ENCODE measurements at places on chromosomes 2 and 18.

DNA sequence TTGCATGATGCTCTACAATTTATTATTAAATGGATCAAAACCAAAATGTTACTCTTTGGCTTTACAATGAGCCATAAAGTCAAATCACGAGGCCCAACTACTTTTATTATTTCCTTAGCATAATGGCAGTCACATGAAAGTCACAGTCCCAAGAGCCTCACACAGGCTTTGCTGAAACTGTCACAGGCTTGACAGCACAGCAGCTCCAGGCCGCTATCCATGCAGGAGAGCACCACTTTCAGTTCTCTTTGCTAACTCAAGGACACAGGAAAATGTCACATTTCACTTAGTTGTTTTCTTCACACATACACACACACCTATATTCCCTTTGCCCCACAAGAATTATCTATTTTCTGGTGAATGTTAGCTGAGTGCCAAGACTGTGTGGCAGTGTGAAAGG, 11.1 kb upstream of the MSGN1 start:
- no peak for DNase-seq

DNA sequence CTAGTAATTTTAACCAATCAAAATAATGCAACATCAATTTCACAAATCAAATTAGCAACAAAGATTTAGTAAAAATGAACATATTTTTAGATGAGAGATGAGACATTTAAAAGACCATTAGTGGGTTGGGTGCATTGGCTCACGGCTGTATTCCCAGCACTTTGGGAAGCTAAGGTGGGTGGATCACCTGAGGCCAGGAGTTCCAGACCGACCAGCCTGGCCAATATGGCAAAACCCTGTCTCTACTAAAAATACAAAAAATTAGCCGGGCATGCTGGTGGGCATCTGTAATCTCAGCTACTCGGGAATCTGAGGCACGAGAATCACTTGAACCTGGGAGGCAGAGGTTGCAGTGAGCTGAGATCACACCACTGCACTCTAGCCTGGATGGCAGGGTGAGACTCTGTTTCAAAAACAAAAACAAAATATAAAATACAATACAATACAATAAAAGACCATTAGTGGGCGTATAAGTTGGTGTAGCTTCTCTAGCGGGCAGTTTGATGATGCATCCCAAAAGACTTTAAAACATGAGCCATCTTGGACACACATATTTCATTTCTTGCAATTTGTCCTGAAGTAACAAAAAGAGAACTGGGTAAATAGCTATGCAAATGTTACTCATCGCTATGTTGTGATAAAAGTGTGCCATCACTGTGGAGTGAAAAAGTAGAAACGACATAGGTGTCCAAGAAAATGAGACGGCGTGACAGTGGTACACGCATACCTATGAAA, 101.8 kb downstream of the COL6A3 start:
- no peak for DNase-seq

GRCh38 chr2:101300836-101301235, 7.7 kb downstream of the RNF149 start:
- no peak for DNase-seq

- DNase-seq: no peak
Measured at GRCh38 chr2:20682167-20682920, 15.4 kb downstream of the GDF7 start.

GRCh38 chr18:75323821-75324585, 103.5 kb downstream of the SMIM21 start:
- DNase-seq: no peak

GRCh38 chr2:123532126-123532525, 493.0 kb upstream of the CNTNAP5 start:
- DNase-seq: no peak

DNA sequence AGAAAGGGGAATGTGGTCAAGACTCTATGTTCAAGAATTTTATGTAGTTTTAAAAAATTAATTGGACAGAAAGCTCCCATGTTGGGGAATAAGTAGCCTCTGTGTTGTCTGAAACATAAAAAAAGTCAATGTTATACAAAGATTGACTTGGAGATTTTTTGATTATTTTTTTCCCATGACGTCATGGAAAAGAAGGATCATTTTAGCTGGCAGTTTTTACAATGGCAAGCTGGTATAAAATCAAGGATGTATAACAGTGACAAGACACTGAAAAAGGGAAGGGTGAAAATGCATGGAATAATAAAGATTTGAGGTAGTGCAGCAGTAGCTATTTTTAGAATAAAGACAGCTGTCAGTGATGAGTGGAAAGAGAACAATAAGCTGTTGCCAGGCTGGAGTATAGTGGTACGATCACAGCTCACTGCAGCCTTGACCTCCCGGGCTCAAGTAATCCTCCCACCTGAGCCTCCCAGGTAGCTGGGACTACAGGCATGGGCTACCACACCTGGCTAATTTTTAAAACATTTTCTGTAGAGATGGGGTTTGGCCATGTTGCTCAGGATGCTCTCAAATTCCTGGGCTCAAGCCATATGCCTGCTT, 9.2 kb downstream of the SLC39A10 start:
- no peak for DNase-seq

DNA sequence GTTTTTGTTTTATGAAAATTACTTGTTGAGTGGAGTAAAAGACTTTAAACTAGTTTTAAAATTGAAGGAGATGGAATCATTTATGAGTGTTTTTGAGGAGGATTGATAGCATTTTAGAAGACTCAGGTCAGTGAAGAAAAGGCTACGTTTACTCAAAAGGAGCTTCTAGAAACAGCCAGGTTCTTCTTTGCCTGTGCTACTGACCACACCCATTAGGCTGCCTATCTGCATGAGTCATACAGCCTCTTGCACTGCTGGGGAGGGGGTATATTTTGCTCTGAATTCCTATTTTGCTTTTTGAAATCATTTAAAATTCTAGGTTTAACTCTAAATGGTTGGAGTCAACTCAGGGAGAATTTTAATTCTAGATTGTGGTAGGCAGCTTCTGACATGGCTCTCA, 22.3 kb downstream of the EFEMP1 start:
- DNase-seq: no peak

DNA sequence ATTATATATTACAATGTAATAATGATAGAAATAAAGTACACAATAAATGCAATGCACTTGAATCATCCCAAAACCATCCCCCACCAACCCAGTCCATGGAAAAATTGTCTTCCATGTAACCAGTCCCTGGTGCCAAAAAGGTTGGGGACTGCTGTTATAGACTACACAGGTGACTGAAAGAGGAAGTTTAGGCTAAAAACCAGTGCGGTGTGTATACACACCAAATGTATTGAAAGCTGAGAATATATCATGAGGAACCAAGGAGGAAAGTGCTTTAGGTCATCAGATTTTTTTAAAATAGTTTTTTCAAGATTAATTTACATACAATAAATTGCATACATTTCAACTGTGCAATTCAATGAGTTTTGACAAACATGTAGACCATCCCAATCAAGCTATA, 20.5 kb upstream of the C1D start:
- DNase-seq: no peak

Measured in kidney capillary endothelial cell (primary cell).